ENCODE measurements at places on chromosomes 16 and 17.

- DNase-seq, result no peak
Observed at GRCh38 chr16:20320592-20320991, 6.7 kb downstream of the GP2 start.

- DNase-seq, result no peak
Observed at GRCh38 chr16:27436921-27437650, 35.1 kb downstream of the IL21R start.

- DNase-seq, result no peak
Observed at GRCh38 chr17:21843318-21843865, 151.1 kb downstream of the KCNJ18 start.

DNA sequence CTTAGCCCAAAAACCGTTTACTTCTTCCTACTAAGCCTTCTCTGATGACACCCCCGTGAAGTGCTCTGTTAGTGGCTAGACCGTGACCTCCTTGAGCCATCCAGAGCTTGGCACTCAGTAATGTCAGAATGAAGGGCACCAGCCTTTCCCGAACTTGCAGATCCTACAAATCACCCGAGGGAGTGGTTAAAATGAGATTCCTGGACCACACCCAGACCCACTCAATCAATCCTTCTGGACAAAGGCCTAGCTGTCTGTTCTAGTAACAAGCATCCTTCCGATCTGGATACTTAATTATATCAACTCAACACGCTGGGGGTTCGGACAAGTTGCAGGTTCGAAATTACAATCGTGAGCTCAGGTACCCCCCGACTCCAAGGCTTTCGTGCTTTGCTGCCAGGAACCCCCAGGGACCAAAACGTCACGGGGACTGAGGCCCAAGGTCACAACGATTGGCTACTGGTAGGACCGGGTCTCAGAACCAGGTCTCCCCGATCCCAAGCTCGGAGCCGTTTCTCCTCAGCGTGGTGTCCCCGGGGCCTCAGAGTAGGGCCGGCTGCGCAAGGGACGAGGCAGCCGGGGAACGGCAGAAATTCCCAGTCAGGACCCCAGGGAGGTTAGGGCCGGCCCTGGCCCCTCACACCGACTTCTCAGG lies 527 bp downstream of the CIAPIN1 start:
- peak; percentile 51 for DNase-seq

GRCh38 chr17:69187294-69187693 lies 41.3 kb downstream of the ABCA10 start:
- no peak for DNase-seq

DNA sequence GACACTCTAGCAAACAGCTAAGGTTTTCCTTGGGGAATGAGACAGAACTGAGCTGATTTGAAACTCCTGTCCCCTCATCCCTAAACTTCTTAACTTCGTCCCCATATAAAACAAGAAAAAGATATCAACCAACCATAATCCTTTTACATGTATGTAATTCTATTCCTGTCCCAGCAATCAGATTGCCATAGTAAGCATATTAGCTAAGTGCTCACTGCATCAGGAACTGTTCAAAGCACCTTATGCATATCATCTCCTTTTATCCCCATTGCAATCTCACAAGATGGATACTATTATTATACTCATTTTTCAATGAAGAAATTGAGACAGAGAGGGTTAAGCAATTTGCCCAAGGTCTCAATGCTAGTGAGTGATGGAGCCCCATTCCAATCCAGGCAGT lies 6.8 kb downstream of the KIF18B start:
- DNase-seq, result no peak

GRCh38 chr17:79595921-79596320 lies 14.9 kb downstream of the RBFOX3 start:
- DNase-seq, result no peak

DNA sequence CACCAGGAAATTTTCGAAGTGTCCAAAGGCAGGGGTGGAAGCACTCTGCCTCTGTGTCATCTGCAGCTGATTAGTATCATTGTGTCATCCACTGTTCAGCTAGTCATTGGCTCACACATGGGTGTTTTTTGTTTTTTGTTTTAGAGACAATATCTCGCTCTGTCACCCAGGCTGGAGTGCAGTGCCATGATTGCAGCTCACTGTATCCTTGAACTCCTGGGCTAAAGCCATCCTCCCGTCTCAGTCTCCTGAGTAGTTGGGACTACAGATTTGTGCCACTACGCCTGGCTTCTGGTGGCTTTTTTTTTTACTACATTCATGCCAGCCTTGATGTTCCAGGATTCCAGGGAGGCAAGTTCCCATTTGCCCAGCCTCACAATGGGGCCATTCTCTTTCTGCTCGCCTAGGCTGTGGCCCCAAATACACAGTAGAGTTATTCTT lies 32.5 kb upstream of the MYO18A start:
- no peak for DNase-seq

DNA sequence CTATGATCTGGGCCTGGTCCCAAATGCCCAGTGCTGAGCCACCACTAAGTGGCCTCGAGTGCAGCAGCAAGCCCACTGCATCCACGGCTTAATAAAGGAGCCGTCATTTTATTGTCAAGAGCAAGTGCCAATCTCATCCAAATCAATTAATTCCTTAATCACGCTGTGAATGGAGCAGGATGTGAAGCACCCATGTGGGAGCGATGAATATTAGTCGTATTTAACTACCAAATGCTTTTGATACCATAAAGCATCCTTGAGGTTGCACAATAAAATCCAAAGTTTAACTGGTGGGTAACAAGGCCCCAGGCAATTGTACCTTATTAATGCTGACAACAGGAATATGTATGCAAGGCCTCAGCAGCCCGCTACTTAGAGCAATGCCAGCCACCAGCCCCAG lies 226.0 kb upstream of the C16orf82 start:
- DNase-seq, result no peak

DNA sequence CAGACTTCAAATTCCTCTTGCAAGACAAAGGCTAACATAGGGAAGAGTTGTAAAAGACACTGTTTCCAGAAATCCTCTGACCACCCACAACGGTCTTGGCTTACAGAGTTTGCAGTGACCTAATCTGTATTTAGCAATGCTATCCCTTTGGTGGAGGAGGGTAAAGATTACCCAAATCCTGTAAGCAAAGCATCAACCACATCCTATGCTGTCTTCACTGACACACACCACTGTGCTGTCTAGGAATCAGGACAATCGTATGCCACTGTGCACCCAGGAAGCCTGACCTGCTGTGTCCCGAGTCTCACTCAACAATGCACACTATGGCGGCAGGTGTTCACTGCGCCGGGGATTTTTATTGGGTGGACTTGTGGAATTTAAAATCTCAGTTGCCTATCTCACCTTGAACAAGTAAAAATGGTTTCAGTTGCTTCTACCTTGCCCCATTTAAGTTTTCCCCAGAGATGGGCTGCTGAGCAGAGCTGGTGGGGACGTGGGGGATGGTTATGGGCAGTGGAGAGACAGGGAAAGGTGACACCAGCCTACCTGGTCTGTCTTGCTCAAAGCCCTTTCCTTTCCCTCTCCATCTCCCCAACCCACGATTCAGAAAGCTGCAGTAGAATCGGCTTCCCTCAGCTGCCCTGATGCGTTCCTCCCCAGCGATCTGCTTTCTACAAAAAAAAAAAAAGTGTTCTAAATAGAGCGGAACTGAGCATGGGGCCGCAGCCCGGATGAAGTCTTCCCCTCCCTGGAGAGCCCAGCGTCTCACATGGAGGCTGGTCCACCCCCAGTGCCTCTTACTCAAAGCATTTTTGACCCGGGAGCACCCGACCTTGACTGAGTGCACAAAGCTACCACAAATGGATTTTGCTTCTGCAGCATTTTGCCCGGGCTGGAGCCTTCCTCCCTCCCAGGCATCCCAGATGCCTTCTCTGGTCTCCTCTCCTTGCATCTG lies 271.5 kb downstream of the SOX9 start:
- peak; percentile 92 for DNase-seq

GRCh38 chr17:79036596-79036995 lies 12.6 kb downstream of the C1QTNF1 start:
- DNase-seq, result peak; percentile 95

DNA sequence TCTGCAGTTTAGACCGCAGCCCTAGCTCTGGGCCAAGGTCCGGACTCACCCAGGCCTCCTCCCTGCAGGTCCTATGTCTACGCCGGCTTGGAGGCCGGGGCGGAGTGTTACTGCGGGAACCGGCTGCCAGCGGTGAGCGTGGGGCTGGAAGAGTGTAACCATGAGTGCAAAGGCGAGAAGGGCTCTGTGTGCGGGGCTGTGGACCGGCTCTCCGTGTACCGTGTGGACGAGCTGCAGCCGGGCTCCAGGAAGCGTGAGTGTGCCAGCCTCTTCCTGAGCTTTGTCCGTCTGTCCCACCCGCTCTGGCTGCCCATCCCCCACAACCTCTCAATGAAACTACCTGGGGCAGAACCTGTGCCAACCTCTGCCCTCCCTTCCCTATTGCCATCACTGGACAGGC lies 20.1 kb downstream of the WSCD1 start:
- DNase-seq, result no peak

GRCh38 chr17:78010759-78011158 lies 52.3 kb downstream of the TNRC6C start:
- DNase-seq, result no peak

DNA sequence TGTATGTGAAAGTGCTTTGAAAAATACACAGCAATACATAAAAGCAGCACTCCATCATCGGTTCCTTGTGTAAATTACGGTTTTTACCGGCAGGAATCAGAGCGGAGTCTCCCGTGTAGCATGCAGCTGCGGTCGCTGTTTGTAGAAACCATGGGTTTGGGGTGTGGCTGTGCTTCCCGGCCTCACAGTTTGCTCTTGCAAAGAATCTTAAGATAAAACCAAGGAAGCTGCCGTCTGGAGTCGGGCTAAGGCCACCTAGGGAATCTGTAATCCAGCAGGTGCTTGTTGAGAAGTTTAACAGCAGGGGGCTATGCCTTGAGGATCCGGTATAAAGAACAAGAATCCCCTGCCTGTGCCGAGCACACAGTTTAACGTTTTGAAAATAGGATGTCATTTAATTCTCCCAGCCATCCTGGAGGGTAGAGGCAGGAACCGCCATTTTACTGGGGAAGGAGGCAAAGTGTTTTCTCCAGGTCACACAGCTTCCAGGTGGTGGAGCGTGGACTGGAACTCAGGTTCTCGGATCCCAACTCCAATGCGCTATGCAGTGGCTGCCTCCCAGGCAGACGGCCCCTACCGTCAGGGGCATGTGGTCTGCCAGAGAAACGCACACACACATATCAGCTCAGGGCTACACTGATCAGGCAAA lies 6.0 kb upstream of the TLCD3A start:
- no peak for DNase-seq

DNA sequence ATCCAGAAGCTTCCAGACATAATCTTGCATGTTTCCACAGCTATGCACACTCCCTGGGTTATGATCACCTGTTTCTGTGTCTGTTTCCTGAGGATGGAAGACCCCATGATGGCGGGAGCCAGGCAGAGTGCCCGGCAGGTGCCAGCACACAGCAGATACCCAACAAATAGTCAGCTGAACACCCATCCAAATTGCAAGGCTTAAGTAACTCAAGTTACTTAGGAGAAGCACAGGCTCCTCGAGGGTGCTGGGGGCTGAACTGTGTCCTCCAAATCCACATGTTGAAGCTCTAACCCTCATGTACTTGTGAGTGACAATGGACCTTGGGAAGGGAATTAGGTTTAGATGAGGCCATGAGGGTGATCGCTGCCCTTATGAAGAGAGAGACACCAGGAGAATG lies 79.5 kb upstream of the DOC2B start:
- DNase-seq, result no peak

DNA sequence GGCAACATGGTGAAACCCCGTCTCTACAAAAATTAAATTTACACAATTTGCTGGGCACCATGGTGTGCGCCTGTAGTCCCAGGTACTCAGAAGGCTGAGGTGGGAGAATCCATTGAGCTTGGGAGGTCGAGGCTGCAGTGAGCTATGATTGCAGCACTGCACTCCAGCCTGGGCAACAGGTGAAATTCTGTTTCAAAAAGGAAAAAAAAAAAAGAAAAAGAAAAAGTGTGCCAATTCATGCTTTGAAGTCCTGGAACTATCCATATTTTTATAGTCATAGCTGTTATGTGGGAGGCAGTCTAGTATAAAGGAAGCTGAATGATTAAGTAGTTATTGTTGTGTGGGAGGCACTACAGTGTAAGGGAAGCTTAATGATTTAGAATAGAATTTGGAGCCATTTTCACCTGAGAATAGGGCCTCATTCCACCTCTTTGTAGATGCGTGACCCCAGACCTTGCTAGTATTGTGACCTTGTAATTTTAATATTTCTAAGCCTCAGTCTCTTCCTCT lies 31.6 kb downstream of the IQCK start:
- DNase-seq, result no peak

DNA sequence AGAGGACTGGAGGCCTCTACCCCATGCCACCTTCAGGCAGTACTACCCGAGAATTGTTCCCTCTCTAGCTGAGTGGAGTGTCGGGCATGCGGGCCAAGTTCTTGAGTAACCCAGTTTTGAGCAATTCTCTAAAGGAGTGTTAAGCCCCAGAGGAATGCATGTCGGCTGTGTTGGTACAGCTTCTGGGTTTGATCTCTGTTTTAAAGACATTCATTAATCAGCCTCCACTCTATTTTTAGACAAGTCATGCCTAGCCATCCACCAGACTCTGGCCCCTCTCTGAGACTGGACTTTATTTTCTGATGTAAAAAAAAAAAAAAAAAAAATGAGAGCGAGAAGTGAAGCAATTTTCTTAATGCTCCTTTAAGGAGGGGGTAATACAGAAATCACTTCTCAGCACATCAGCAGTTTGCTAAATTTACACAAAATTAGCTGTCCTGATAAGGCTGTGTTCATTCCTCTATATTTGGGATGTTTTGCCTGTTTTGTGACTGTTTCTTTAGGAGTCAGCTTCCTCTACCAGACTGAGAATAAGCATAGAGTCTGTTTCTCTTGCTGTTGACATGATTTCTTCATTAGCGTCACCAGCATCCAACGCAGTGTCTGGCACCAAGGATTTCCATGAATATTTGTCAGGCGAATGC lies 88.7 kb downstream of the AXIN2 start:
- peak; percentile 38 for DNase-seq

GRCh38 chr17:16013943-16014407 lies 14.4 kb downstream of the TTC19 start:
- DNase-seq, result peak; percentile 93

DNA sequence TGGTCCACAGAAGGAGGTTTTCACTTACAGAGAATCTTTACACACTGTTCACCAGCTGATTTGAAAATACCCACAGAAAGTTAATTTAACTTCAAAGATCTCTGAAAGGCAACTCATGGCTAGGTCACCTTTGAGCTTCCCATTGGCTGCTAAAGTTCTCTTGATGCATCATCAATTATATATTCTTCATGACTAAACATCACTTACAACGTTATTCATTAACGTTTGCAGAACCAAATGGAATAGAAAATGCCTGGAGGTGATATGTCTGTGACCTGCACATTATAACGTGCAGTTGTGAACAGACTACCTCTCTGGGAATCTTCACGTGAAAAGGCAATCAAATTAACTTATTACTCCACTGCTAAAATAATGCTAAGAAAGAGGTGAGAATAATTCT lies 238.5 kb downstream of the ZFHX3 start:
- DNase-seq, result no peak

GRCh38 chr16:56558024-56558747 lies 6.7 kb upstream of the MT4 start:
- DNase-seq, result peak; percentile 83

- no peak for DNase-seq
Observed at GRCh38 chr16:48459167-48459566, 74.0 kb upstream of the SIAH1 start.

All from LHCN-M2 (cell line).